ENCODE measurements at places on chromosomes 2 and 18.

- DNase-seq = no peak
Measured at GRCh38 chr18:45522371-45522770, 92.9 kb upstream of the SLC14A2 start.

DNA sequence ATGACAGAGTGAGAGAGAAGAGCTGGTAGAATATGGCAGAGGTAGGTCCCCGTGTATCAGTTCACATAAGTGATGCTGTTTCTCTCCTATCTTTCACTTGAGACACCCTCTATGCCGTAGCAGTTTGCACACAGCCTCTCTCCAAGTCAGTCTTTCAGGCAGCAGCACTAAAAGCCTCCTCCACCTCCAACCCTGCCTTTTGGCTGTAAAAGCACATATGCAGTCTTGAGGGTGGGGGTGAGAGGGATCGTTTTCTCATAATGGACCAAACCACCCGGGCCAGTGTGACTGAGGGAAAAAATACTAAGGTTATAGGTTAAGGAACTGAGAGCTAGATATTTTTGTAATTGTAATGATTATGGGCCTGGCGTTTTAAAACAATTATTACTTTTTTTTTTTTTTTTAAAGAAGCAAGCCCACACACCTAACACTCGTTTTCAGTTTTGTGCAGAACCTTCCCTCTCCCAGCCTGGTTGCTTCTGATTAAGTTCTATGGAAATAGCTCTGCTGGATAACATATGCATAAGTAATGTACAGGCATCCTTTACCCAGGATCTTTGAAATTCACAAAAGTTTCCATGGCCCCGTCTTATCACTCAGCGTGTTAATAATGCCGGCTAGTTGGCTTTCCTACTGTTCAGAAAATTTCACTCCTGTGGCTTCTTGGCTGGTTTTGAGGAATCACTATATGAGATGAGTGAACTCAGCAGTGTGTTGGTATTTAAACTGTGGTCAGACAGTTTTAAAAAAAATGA lies 112.2 kb upstream of the MEIS1 start:
- DNase-seq = no peak

GRCh38 chr2:191304939-191305875 lies 60.0 kb downstream of the MYO1B start:
- peak; percentile 94 for DNase-seq

- DNase-seq = no peak
Measured at GRCh38 chr2:159808032-159808425, 10.0 kb upstream of the CD302 start.

- DNase-seq = no peak
Measured at GRCh38 chr2:69954084-69954483, 7.3 kb downstream of the ASPRV1 start.

All from fibroblast of the conjunctiva (primary cell).